Metanephros (tissue), 2 donors: ENCODE measurements at places on chromosomes 3 and 15. TPM values are rescaled to one million over a fixed set of nuclear protein-coding genes. Genes with fewer than 3 reads are reported as not detected.

The MEX3B gene
- 16.7 TPM for total RNA-seq

The STRA6 gene
- total RNA-seq = 14.9 TPM

The DAZL gene
- not detected for total RNA-seq

The CHCHD6 gene
- total RNA-seq = 12.4 TPM

The ANKRD63 gene
- total RNA-seq = 0.58 TPM

The NPAP1 gene
- 0.82 TPM for total RNA-seq

The FOXL2NB gene
- not detected for total RNA-seq

The NKIRAS1 gene
- 9.9 TPM for total RNA-seq

The LRTM1 gene
- 16.1 TPM for total RNA-seq

The LDHAL6B gene
- not detected for total RNA-seq

The CPNE9 gene
- total RNA-seq = 0.23 TPM

The SELENOS gene
- total RNA-seq = 43.1 TPM

The CCRL2 gene
- 2.6 TPM for total RNA-seq

The SEMA7A gene
- total RNA-seq = 6.2 TPM

The GCSAM gene
- total RNA-seq = 0.99 TPM

The IQSEC1 gene
- total RNA-seq = 55.4 TPM

The TLR9 gene
- not detected for total RNA-seq

The CATSPER2 gene
- 1.9 TPM for total RNA-seq

The PP2D1 gene
- not detected for total RNA-seq

The ITIH3 gene
- 8.6 TPM for total RNA-seq

The TIGIT gene
- 1.5 TPM for total RNA-seq

The FBXL22 gene
- total RNA-seq = 9.2 TPM

The EAF1 gene
- 17.3 TPM for total RNA-seq

The TRH gene
- total RNA-seq = 0.35 TPM

The CILP gene
- total RNA-seq = 9.8 TPM

The LOXL1 gene
- 35.1 TPM for total RNA-seq

The STX19 gene
- not detected for total RNA-seq

The MED12L gene
- total RNA-seq = 5.9 TPM

The MCF2L2 gene
- total RNA-seq = 0.53 TPM

The RETNLB gene
- total RNA-seq = not detected

The RSRC1 gene
- 39.2 TPM for total RNA-seq

The FSIP1 gene
- total RNA-seq = 1.2 TPM

The CELF6 gene
- total RNA-seq = 2.4 TPM

The BCHE gene
- total RNA-seq = 10.3 TPM

The VIPR1 gene
- total RNA-seq = 3.4 TPM

The GOLGA6D gene
- not detected for total RNA-seq

The AMIGO3 gene
- 0.41 TPM for total RNA-seq

The CCDC13 gene
- 2.0 TPM for total RNA-seq

The MYO1E gene
- 89.9 TPM for total RNA-seq
